ENCODE measurements at places on chromosomes 1 and 21. TPM values are rescaled to one million over a fixed set of nuclear protein-coding genes. Genes with fewer than 3 reads are reported as not detected.

ANP32E gene
- total RNA-seq: 14.0 TPM

INTS7 gene
- 12.5 TPM for total RNA-seq

GCSAML gene
- not detected for total RNA-seq

MXRA8 gene
- 34.4 TPM for total RNA-seq

ACTN2 gene
- 0.06 TPM for total RNA-seq

IL10 gene
- total RNA-seq: not detected

IL6R gene
- 15.9 TPM for total RNA-seq

PADI3 gene
- 0.23 TPM for total RNA-seq

PIGR gene
- total RNA-seq: 2.0 TPM

ATAD3C gene
- total RNA-seq: 0.17 TPM

YARS1 gene
- 24.8 TPM for total RNA-seq

COG2 gene
- 25.4 TPM for total RNA-seq

TESK2 gene
- 23.8 TPM for total RNA-seq

CSRP1 gene
- total RNA-seq: 339 TPM

LCE3E gene
- 28.0 TPM for total RNA-seq

ST6GALNAC3 gene
- 1.5 TPM for total RNA-seq

- DNase-seq: no peak
These were observed 6.1 kb upstream of the LHX8 start for GRCh38 chr1:75127916-75128717.

DNA sequence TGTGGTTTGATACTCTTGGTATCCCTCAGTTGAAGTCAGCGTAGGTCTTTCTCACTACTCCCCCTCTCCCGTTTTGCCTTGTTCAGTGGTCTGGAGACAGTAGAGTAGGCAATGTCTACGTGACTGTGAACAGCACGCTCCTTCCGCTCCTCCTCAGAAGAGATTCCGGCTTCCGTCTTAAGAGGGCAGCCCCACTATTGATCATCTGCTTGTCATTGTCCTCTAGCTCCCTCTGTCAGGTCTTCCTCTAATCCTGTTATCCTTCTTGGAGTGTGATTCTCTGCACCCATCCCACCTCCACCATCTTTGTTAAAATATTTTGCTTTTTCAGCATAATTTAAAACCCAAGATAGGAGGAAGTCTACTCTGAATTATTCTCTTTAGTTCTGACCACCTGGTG is 129.9 kb upstream of the KCNK2 start:
- DNase-seq: no peak

DNA sequence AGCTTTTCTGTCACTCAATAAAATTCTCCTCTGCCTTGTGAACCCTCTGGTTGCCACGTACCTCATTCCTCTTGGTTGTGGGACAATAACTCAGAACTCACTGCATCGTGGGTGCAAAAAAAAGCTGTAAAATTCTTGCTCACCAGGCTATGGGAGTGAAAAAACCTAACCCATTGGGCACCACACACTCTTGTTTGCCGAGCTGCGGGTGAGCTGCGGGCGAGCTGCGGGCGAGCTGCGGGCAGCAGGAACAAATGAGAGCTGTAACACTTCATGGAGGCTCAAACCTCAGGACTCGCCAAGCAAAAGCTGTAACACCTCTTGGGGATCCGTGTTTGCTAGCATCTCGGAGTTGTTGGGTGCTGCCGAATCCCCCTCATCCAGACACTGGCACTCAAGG is 641.3 kb upstream of the CHRM3 start:
- DNase-seq: no peak

DNA sequence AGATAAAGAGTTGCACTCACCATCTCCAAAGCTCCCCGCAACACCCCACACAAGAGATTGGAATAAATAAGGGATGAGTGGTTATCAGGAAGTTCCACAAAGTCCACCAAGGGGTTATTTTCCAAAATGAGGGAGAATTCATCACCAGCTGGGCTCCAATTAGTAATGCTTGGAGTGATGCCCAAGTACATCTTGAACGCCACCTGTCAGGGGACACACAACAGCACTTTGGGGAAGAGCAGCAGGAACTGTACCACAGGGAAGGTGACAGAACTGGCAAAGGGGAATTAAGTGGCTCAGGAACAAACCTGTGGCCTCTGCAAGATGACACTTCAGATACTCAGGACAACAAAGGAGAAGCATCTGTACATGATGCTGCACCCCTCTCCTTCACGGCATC is 11.5 kb downstream of the TRAPPC3 start:
- no peak for DNase-seq

- no peak for DNase-seq
These were observed 13.6 kb downstream of the RD3 start for GRCh38 chr1:211478376-211478775.

DNA sequence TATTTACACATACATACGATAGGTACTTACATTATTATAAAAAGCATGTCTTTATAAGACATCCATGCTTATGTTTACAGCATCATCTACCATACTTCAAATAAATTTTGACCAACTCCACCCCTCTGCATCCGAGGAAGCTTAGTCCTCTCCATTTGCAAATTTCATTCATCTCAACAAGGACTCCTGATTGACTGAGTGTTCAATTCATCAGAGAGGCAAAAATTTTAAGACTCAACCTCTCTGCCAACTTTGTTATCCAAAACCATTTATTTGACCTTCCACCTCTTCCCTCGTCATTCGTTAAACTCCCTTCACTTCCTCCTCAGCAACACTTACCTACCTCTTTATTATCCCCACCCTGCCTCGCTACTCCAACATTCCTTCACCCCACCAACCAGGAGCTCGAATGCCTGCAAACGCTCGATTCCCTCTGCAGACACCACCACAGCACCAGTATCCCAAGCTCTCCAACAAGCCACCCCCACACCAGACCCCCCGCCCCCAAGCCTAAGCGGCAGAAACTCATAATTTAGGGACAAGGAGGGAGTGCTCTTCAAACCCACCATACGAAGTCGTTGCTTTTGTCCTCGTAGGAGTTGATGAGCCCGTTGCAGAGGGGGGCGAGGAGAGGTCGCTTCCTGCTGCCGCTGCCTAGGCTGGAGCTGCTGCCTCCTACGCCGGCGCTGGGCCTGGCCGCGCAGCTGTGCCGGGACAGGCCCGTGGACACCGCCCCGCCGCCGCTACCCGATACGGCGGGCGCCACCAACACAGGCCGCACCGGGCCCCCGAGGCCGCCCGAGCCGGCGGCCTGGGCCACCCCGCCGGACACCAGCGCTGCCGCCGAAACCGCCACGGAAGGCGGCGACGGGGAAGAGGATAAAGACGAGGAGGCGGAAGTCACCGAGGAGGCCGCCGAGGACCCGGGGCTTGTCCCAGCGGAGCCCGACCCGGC is 803 bp downstream of the COP1 start:
- DNase-seq: no peak

- no peak for DNase-seq
These were observed 19.4 kb downstream of the MECR start for GRCh38 chr1:29211086-29212030.

DNA sequence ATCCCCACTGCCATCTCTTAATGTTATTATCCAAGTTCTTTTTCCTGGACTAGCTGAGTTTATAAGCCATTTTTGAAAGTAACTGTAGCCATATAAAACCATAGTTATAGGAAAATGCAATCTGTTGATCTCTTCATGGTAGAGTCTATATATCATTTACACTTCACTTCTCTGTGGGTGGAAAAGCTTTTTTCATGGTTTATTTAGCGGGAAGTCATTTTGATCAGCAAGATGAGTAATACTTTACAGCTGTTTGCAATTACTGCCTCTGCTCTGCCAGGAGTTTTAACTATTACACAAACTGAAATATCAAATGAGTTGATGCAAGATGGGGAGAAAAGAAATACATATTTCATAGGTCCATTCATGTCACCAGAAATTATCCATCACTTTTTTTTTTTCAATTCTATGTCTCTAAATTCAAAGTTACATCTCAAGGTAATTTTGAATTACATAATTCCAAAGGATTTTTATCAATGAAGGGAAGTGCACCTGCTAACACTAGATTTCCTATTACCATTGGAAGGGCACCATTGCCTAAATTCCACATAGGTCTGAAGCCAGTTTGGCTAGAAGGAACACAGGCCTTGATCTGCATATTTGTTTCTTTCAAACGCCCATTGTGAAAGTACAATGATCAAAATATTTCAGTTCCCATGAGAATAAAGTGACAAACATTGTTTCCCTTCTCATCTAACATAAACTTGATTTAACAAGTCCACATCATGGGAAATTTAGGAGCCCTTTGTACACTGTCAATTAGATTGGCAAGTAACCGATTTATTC is 296.7 kb downstream of the ZNF326 start:
- DNase-seq: no peak

DNA sequence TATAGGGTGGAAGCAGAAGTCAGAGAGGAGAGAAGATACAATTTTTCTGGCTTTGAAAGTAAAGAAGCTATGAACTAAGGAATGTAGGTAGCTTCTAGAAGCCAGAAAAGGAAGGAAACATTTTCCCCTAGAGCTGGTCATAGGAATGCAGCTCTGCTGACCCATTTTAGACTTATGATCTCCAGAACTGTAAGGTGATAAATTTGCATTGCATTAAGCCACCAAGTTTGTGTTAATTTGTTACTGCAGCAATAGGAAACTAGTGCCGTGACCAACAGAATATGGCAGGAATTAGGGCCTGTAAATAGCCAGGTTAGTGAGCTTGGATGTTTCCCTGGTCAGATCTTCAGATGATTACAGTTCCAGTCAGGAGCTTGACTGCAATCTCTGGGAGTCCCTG is 244.3 kb upstream of the C1orf105 start:
- no peak for DNase-seq

GRCh38 chr1:153485863-153486262 is 25.4 kb upstream of the S100A7 start:
- no peak for DNase-seq

DNA sequence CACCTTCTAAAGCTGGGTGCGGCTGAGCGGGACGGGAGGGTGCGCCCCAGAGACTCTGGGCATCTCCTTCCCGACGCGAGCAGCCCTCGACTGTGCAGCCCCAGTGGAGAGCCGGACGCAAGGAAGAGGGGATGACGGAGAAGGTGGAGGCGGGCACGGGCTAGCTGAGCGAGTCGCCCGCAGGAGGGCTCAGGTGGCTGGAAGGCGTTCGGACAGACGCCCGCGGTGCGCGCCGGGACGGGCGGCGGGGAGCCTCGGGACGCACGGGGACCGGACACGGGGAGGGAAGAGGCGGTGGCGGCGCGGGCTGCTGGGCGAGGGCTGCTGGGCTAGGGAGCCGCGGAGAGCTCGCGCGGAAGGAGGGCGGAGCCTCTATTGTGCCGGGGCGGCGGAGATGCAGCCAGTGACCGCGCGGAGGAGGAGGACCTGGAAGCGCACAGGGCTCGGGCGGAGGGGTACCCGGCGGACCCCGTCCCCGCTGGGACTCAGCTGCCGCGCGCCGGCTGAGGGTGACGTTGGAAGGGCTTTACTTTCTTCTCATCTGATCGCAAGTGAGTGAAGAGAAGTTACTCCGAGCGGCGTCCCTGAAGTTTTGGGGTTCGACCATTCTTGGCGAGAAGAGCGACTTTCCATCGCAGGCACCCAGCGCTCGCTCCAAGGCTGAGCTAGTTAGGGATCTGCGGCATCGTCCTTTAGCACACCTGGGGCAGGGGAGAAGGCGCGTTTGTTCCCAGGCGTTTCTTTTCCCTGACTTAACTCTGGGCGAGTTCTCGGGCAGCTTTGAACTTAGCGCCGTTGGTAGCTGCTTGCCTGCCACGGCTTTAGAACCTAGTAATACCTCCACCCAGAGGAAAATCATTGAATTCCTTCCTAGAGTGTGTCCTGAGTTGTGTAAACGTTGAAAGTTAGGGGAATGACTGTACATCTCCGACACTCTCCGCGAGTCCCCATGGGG is at the start of gene OLFML2B:
TSS of gene OLFML2B (minus strand) at position 323 of the 955 bp plus-strand sequence. CDS start 439 bp downstream, outside the sequence.
- DNase-seq: peak; percentile 47

DNA sequence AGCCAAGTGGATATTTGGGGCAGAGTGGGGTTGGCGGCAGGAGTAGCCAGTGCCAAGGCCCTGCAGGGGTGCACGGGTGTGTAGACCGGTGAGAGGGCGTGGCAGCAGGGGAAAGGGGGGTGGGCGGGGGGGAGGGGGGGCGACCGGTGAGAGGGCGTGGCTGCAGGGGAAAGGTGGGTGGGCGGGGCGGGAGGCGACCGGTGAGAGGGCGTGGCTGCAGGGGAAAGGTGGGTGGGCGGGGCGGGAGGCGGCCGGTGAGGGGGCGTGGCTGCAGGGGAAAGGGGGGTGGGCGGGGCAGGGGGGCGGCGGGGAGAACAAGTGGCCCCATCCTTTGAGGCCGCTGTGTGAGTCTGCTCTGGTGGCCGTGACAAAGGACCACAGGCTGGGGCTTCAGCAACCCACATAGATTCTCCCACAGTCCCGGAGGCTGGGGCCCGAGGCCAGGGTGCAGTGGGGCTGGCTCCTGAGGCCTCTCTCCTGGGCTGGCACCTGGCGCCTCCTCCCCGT is 25.8 kb downstream of the RRP1 start:
- no peak for DNase-seq

- DNase-seq: no peak
These were observed 14.9 kb downstream of the SLC45A3 start for GRCh38 chr1:205665201-205666045.

DNA sequence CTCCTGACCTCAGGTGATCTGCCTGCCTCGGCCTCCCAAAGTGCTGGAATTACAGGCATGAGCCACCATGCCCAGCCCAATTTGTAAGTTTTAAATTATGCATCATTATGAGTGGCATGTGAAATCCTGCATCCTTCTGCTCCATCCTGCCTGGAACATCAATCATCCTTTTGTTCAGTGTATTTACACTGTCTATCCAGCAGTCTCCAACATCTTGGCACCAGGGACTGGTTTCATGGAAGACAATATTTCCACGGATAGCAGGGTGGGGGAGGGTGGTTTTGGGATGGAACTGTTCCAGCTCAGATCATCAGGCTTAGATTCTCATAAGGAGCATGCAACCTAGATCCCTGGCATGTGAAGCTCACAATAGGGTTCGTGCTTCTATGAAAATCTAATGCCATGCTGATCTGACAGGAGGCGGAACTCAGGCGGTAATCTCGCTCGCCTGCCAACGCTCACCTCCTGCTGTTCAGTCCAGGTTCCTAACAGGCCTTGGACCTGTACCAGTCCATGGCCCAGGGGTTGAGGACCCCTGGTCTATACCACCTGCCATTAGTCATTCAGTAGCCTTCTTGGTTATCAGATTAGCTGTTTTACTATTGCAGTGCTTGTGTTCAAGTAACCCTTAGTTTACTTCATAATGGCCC is 22.2 kb upstream of the TCEA3 start:
- DNase-seq: no peak

- DNase-seq: no peak
These were observed 11.1 kb upstream of the RIMKLA start for GRCh38 chr1:42369471-42369870.

DNA sequence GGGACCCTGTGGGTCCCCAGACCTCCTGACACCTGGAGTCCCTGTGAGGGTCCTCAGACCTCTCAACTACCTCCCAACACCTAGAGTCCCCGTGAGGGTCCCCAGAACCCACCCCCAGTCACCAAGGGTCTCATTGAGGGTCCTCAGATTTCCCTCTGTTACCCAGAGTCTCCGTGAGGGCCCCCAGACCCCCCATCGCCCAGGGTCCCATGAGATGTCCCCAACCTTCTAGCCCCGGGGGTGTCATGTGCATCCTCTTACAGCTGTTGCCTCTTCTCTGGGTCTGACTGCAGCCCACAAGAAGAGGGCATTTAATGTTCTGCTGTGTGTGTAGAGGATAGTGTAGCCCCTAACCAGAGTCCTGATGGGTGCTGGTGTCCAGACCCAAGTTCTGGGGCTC is 2.0 kb upstream of the GJC2 start:
- no peak for DNase-seq
